ENCODE measurements at places on chromosomes 3 and 15.

- DNase-seq, result no peak
Observed at GRCh38 chr15:41856716-41857115, 18.1 kb downstream of the PLA2G4B start.

- no peak for DNase-seq
Observed at GRCh38 chr3:151174351-151174750, 28.7 kb downstream of the GPR171 start.

DNA sequence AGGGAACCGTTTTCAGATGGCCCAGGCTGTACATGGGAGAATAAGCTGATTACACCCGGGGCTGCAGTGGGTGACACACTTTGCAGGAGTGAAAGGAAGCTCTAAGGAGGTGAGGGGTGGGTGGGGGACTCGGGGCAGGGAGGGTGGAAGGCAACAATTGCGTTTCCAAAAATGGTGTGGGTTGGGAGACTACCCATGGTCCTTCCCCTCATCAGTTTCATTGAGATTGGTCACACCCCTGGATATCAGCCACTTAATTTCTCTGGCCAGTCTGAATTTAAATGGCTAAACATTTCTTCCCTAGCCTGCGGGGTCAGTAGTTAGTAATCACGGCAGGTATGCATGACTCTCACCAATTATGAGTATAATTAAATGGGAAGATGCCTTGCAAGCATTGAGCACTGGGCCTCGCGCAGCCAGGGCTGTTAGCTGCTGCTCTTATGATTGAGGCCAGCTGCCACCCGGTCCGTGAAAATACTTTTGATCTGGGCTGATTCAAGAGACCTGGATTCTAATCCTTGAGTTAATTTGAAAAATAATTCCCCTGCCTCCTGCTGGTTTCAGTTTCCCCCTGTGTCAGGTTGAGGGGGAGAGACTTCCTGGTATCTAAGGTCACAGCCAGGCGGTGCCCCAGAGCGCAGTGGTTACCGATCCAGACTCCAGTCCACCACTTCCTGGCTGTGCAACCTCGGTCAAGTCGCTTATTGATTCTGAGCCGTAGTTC lies 23.3 kb downstream of the SLC6A6 start:
- DNase-seq, result no peak

- DNase-seq, result no peak
Observed at GRCh38 chr3:171393032-171393744, 67.0 kb downstream of the TNIK start.

- no peak for DNase-seq
Observed at GRCh38 chr3:158248261-158248660, 138.4 kb downstream of the RSRC1 start.

GRCh38 chr15:86333819-86334218 lies 254.1 kb downstream of the AGBL1 start:
- no peak for DNase-seq

- DNase-seq, result no peak
Observed at GRCh38 chr15:58232281-58233065, 94.3 kb downstream of the AQP9 start.

DNA sequence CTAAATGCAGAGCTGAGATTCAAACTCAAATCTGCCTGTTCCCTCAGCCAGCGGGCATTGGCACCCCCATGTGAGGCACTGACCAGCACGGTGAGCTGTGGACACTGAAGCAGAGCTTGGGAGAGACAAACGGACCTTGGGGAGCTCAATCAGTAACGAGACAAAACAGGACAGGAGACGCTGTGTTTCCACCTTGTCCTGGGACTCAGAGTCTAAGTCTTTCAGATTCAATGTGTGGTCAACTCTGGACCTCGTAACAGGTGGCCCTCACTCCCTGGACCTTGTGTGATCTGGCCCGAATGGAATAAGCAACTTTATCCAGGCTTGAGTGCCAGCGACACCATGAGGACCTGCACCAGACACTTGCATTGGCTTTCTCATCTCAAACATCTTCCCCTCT lies 232.5 kb downstream of the UACA start:
- DNase-seq, result no peak

GRCh38 chr3:130759692-130760338 lies 13.2 kb upstream of the PIK3R4 start:
- no peak for DNase-seq

DNA sequence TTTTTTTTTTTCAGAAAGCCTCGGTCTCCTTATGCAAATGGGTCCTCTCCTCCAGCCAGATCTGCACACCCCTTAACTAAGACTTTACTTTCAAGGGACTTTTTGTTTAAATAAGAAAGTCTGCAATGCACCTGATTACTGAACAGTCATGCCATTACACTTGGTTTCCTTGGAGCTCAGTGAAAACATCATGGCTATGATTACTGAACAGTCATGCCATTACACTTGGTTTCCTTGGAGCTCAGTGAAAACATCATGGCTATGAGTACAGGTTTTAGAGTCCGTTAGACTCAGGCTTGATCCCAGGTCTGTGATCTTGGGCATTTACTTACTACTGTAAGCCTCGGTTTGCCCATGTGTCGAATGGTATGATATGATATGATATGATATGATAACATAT lies 10.1 kb downstream of the ENTPD3 start:
- no peak for DNase-seq

DNA sequence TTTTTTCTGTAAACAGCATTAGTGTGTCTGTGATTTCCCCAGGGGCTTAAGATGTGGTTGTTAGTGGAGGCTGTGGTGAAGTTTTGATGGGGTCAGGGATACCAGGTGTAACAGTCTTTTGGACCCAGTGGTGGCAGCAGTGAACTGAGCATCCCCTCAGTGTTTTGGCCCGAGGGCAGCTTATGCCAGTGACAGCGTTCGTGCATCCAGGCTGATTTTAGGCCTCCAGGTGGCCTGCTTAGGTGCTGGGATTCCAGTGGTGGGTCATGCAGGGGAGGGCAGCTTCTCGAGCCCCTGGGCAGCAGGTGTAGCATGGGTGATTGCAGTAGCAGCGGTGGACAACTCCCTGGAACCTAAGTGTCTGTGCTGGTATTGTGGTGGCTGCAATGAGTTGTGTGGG lies 29.2 kb downstream of the STT3B start:
- DNase-seq, result no peak

DNA sequence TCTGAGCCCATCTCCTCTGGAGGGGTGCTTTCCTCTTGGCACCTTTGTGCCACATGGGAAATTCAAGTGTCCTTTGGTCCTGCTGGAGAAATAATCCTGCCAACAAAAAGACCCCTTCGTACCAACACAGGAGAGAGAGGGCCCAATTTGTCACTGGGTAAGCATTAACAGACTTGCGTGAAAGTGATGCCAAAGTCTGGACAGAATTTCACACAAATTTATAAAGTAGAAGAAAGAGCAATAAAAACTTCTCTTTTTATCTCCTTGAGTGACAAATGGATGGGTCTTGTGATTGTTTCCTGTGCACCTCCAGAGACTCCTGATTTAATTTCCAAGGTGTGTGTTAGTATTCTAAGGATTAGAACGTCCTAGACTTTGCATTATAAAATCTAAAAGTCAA lies 14.9 kb downstream of the DPH3 start:
- no peak for DNase-seq

GRCh38 chr15:25249236-25250010 lies 189.4 kb downstream of the UBE3A start:
- no peak for DNase-seq

- no peak for DNase-seq
Observed at GRCh38 chr3:27166888-27167287, 202.3 kb downstream of the NEK10 start.

GRCh38 chr3:113079218-113079961 lies 88.6 kb downstream of the GTPBP8 start:
- no peak for DNase-seq

- DNase-seq, result no peak
Observed at GRCh38 chr3:52014613-52015012, 18.9 kb upstream of the RPL29 start.

- DNase-seq, result no peak
Observed at GRCh38 chr3:189966843-189967242, 153.9 kb downstream of the P3H2 start.

DNA sequence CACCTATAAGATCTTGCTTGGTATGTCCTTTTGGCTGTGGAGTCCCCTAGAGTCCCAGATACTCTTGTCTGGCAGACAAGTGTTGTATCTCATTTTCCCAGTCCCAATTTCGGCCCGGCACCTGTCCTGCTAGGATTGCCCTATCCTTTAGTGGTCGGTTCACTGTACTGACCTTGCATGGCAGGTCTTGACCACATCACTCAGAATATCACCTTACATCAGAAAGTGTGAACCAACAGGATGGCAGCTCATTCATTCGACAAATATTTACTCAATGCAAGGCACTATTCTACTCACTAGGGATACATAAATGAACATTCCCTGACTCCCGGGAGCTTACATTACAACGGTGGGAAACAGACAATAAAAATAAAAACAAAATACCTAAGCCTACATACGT lies 5.7 kb upstream of the CCDC80 start:
- no peak for DNase-seq

DNA sequence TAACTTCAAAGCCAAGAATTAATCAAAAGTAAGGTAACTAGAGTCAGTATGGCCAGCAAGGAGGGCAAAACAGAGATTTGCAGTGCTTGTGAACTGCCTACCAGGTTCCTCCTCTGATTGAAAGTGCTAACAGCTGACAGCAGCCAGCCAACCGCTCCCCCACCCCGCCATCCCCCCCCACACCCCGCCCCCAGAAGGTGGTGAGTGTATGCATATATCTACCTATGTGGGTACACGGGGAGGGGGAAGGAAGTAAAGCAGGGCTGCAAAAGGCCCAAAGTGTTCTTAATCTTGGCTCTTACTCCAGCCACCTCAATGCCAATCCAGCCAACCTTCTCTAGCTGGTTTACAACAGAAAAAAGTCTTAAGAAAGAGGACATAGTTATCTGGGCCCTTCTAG lies 50.7 kb downstream of the RAF1 start:
- DNase-seq, result no peak

DNA sequence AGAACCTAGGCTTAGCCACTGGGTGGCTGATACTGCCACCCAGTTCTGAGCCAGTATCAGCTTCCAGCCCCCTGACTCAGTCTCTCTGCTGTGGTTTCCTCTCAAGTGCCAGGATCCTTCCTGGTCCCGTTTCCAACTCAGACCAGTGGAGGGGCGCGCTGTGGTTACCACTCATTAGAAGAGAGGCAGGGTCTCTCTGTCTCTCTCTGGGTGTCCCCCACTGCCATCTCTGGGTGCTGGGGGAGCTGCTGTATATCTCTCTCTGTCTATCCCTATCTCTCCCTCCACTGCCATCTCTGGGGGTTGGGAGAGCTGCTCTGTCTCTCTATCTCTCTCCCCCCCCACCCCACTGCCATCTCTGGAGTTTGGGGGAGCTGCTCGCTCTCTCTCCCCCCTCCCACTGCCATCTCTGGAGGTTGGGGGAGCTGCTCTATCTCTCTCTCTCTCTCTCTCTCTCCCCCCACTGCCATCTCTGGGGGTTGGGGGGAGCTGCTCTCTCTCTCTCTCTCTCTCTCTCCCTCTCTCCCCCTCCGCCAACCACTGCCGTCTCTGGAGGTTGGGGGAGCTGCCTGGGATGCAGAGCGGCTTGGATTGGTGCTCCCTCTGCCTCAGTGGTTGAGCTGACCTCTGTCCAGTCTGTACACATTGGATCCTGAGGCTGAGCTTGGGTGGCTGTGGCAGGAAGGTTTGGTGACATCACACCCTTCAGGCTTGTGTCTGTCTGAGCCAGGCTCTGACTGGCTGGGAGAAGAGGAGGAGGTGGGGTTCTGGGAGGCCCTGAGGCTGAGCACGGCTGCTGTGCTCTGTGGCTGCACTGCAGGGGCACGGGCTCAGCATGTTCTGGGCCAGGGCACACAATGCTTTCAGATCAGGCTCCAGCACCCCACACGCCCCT lies 98.9 kb downstream of the APBA2 start:
- DNase-seq, result no peak

GRCh38 chr3:66722675-66723074 lies 221.9 kb upstream of the LRIG1 start:
- DNase-seq, result no peak

DNA sequence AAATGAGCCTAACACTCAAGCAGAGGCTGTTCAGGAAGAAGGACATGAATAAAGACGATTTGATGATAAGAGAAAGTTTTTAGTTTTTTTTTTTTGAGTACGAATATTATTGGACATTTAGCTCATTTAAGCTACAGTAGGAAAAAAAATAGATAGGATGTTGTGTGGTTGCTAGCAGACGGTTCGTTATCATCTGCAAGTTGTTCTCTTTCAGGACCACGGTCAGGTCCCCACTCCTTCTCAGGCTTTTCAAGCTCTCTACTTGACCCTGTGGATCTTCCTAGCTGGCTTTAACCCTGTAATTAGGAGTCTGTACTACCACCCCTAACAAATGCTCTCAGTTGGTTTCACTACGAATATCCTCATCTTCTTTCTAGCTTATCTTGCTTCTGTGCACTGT lies 1.1 kb downstream of the KCNH8 start:
- no peak for DNase-seq

DNA sequence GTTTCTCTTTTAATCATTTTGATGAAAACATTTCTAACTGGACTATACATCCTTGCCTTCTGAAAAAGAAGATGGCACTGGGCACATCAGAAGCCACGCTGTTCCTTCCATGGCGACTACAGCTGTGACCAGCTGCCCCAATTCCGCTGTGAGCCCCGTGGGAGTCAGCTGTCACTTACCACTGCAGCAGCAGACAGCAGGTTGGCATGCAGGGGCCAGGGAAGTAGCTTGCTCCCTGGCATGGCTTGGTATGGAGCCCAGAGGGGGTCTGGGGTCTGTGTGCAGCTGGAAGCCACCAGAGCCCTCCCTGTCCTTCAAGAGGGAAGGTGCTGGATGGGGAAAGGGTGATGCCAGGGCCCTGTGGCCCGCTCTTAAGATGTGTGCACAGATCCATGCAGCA lies 4.5 kb upstream of the ZXDC start:
- DNase-seq, result no peak

GRCh38 chr3:42652251-42652610 lies 1.3 kb upstream of the ZBTB47 start:
- no peak for DNase-seq

- no peak for DNase-seq
Observed at GRCh38 chr3:158732856-158733200, 571 bp upstream of the RARRES1 start.

DNA sequence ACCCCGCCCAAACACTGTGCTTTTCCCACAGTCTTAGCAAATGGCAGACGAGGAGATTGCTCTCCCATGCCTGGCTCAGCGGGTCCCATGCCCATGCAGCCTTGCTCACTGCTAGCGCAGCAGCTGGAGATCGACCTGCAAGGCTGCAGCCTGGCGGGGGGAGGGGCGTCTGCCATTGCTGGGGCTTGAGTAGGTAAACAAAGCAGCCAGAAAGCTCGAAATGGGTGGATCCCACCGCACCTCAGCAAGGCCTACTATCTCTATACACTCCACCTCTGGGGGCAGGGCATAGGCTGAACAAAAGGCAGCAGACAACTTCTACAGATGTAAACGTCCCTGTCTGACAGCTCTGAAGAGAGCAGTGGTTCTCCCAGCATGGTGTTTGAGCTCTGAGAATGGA lies 27.2 kb upstream of the WDR5B start:
- DNase-seq, result no peak

DNA sequence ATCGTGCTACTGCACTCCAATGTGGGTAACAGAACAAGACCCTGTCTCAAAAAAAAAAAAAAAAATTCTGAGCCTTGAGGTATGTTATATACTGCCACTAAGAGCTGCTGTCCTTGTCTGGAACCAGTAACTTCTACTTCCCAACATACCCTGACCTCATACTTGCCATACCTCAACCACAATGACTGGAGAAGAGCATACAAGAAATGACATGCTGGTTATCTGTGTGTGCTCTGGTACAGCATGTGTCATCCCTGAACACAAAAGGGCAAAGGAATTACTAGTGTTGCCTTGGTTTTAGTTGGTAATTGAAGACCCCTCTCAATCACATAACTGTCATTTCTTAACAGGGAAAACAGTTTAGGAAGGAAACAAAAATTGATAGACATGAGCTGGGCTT lies 54.5 kb downstream of the MRPS25 start:
- DNase-seq, result no peak

Data from left lobe of liver (tissue), 2 donors.